Stimulated activated CD8-positive, alpha-beta memory T cell treated with anti-CD3 and anti-CD28 coated beads, Interleukin-7, amount 100 ng/mL, for 1 hour (primary cell): ENCODE measurements at places on chromosomes 12 and 14.

GRCh38 chr14:101758913-101759593 lies 2.5 kb upstream of the PPP2R5C start:
- DNase-seq = no peak

- DNase-seq = no peak
Observed at GRCh38 chr14:38208618-38209562, 1.2 kb downstream of the SSTR1 start.

- DNase-seq = no peak
Observed at GRCh38 chr12:12278899-12279298, 12.1 kb upstream of the LRP6 start.

GRCh38 chr12:63457428-63457827 lies 210.9 kb downstream of the DPY19L2 start:
- DNase-seq = no peak

DNA sequence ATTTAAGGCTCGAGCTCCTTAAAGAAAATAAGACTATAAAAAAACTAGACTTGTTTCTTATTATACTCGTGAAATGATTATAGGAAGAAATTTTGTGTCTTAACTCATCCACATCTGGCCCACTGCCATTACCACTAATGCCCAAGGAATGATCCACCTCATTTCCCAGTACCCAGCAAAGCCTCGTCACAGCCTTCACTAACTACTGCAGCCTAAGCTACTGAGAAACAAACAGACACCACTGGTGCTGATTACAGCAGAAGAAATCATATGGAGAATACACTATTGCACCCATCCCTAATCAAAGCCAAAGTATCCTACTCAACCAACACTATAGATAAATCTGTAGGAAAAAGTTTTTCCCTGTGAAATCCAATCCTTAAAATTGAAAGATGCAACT lies 205.3 kb upstream of the NAV3 start:
- no peak for DNase-seq

DNA sequence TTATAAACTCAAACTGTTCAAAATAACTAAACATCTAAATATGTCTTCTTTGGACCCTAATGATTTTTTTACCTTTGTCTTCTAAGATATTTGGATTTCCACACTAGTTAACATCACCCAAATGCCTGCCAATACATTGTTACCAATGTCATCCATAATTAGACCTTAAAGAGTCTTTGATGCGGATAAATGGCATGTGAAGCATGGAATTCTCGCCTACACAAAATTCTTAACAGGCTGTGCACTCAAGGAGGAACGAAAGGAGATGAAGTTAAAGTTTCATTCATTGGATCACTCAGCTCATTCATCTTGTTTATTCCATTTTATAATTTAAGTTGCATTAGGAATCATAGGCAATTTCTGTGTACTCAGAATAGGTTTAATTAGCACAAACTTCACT lies 219.7 kb downstream of the ACSS3 start:
- DNase-seq = no peak

- no peak for DNase-seq
Observed at GRCh38 chr14:52395728-52396127, 81.6 kb downstream of the PTGER2 start.

DNA sequence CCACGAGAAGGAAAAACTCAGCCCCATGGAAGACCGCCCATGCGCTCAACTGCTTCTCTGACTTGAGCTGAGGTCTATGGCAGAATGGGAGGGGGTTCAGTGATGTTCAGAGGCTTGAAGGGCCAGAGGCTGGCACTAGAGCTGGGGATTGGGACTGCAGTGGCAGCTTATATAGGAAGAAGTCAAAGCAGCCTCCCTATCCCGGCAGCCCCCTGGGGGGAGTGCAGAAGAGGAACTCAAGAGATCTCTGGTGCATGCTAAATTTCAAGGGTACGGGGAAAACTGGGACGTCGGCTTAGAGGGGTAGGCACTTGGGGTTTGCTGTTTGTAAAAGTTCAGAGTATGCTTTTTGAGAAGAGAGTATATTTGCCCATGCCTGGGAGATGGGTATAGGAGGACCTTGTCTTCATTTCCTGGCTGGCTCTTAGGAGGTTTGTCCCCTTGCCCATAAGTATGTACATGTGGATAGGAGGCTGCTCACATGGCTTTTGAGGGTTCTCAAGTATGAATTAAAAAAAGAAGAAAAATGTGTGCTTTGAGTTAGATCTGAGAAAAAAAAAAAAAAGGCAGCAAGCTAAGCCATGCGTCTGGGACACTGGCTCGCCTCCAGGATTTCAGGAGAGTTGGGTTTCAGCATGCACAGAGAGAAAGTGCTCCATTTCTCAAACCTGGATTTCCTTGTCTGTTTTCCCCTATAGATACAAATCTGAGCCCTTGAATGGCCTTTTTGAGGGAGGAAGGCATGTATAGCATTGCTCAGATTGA lies 3.2 kb upstream of the MEG3 start:
- DNase-seq = no peak

GRCh38 chr12:42482041-42482747 lies 107.4 kb downstream of the PRICKLE1 start:
- DNase-seq = no peak

- DNase-seq = no peak
Observed at GRCh38 chr14:71541271-71541670, 391.0 kb upstream of the RGS6 start.

DNA sequence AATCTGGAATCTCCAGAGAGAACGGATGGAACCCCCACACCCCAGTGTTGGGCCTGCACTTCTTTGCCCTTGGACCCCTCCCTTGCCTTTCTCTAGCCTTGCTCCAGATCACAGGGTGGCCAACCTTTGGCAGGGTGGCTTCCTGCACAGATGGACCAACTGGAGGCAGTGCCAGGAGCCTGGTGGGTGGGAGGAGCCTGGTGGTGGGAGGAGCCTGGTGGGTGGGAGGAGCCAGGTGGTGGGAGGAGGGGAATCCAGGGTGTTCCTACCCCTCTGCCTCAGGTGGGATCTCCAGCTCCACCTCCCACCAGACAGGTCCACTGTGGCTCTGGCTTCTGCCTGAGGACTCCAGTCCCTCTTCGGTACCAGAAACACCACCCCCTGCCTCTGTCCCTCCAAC lies 15.0 kb upstream of the ORAI1 start:
- DNase-seq = no peak

DNA sequence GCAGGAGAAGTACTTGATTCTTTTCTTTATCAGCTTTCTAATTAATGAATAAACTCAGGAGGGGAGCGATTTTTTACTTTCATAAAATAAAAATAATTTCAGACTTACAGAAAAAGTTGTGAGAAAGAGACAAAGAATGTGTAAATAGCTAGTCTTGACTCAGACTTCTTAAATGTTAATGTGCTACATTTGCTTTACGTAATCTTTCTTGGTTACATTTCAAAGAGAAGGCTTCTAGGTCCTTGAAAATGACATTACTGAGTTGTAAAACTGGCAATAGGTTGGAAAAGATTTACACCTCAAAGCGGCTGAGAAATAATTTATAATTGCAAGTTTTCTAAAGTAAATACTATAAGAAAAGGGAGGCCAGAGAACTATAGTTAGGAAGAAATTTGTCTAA lies 28.6 kb downstream of the GABARAPL1 start:
- DNase-seq = no peak

- DNase-seq = no peak
Observed at GRCh38 chr14:28407996-28408395, 358.6 kb upstream of the FOXG1 start.

- DNase-seq = no peak
Observed at GRCh38 chr12:123397400-123397799, 13.5 kb downstream of the KMT5A start.

DNA sequence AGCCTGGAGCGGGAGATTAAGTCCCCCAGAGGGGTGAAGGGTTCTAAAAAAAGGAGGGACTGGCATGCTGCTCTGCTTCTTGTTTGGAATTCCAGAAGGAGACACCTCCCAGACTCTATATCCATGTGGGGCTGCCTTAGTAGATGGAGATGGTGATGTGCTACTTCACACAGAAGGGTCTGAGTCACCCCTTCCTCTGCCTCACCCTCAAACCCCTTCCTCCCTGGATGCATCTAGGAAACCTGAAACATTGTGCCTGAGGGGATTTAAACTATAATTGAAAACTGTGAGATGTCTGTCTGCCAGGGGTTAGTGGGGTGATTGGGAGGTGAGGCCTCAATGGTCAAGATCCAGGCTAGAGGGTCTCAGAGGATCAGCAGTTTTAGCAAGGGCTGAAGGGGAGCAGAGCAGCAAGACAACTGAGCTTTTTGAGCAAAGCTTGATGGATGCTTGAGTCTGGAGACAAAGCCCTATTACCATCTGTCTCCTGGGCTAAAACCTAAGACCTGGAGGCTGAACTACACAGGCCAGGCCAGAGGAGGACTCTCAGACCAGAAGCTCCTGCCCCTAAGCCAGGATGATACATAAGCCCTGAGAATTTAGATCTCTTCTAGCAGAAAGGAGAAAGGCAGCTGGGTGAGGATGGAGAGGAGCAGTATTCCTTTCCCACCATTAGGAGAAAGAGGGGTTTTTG lies 314.7 kb upstream of the ATP2B1 start:
- no peak for DNase-seq

DNA sequence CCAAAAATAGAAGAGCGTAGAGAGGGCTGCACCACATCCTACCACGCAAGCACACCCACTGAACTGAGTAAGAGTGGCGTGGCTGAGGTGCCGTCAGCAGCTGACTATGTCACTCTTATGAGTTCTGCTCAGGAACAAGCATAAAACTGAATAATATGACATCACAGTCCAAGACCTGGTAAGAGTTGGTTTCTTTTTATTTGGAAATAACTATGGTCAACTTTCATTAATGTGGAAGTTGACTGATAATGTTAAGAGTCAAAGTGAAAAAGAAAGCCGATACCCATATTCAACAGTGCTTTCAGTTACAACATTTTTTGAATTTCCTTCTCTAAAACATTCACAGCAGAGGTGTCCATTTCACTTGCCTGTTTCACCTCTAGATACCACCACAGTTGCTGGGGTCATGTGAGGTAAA lies 44.6 kb downstream of the GNS start:
- peak; percentile 13 for DNase-seq

DNA sequence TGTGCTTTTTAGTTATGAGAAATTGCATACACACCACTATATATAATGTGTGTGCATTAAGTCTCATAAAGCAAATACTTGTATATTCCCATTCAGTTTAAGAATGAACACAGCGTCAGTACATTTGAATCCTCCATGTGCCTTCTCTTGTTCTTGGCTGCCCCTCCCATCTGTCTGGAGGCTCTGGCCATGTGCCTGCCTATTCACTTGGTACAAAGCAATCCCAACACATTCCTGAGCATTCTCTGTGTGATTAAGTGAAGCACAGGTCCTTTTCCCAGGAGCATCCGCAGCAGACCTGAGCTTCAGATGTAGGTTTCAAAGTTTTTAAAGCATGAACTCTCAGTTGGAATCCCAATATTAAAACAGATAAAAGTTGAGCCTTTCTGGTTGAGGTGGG lies 58.7 kb downstream of the POLR3B start:
- DNase-seq = no peak

GRCh38 chr14:20662968-20663732 lies 21.2 kb upstream of the RNASE4 start:
- DNase-seq = peak; percentile 47

- DNase-seq = no peak
Observed at GRCh38 chr12:19369691-19370148, 69.6 kb upstream of the AEBP2 start.

DNA sequence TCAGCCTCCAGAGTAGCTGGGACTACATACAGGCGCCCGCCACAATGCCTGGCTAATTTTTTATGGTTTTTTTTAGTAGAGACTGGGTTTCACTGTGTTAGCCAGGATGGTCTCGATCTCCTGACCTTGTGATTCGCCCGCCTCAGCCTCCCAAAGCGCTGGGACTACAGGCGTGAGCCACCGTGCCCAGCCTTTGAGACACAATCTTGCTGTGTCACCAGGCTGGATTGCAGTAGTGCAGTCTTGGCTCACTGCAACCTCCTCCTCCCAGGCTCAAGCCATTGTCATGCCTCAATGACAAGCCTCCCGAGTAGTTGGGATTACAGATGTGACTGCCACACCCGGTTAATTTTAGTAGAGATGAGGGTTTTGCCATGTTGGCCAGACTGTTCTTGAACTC lies 21.3 kb upstream of the STRN3 start:
- no peak for DNase-seq

DNA sequence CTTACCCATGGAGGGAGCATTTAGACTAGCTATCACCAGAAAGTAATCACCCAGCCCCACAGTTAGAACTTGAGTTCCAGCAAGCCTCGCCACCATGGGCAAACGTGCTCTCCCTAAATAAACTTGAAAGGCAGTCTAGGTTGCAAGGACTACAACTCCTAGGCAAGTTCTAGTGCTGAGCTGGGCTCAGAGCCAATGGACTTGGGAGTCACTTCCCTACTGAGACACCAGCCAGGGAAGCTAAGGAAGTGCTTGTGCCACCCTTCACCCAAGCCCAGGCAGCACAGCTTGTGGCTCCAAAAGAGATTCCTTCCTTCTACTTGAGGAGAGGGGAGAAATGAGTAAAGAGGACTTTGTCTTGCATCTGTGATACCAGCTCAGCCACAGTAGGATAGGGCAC lies 57.9 kb downstream of the SLCO1A2 start:
- no peak for DNase-seq

GRCh38 chr12:52749827-52750226 lies 27.3 kb downstream of the KRT76 start:
- no peak for DNase-seq

DNA sequence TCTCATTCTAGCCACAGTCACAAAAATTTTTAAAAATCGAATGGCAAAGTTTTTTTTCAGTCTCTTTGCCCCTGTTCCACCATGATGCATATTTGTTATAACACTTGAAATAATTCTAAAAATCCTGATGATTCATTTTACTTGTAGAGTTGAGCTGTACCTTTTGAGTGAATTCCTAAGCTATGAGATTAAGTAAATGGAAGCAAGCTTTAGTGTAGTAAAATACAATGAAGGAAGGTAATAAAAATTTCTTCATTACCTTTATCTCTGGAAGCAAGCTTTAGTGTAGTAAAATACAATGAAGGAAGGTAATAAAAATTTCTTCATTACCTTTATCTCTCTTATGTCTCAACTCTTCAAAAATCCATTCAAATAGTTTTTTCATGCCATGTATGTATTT lies 46.1 kb downstream of the TMTC3 start:
- no peak for DNase-seq

DNA sequence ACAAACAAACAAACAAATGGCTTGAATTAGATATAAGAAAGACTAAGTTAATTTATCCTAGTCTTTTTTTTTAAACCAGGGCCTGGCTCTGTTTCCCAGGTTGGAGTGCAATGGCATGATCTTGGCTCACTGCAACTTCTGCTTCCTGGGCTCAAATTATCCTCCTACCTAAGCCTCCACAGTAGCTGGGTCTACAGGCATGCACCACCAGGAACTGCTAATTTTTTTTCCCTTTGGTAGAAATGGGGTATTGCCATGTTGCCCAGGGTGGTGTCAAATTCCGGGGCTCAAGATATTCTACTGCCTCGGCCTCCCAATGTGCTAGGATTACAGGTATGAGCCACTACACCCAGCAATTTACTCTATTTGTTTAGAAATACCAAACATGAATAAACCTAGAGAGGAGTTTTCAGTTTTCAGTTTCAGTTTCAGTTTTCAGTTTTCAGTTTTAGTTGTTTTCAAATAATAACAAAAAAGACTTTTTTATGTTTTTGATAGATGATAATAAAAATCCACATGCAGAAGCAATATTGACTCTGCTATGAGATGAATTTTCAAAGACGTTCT lies 817.0 kb downstream of the FLRT2 start:
- DNase-seq = no peak

GRCh38 chr14:63852817-63853731 lies at the start of gene SYNE2:
Gene SYNE2 (plus strand): TSS chr14:63853004. CDS start chr14:63909149, 56,145 bp downstream.
- DNase-seq = peak; percentile 69
